Dermis microvascular lymphatic vessel endothelial cell (primary cell): ENCODE measurements at places on chromosomes 4 and X. TPM values are rescaled to one million over a fixed set of nuclear protein-coding genes. Genes with fewer than 3 reads are reported as not detected.

- peak; percentile 100 for DNase-seq
Measured at GRCh38 chr4:138910914-138911336, 104.7 kb upstream of the NOCT start.

DNA sequence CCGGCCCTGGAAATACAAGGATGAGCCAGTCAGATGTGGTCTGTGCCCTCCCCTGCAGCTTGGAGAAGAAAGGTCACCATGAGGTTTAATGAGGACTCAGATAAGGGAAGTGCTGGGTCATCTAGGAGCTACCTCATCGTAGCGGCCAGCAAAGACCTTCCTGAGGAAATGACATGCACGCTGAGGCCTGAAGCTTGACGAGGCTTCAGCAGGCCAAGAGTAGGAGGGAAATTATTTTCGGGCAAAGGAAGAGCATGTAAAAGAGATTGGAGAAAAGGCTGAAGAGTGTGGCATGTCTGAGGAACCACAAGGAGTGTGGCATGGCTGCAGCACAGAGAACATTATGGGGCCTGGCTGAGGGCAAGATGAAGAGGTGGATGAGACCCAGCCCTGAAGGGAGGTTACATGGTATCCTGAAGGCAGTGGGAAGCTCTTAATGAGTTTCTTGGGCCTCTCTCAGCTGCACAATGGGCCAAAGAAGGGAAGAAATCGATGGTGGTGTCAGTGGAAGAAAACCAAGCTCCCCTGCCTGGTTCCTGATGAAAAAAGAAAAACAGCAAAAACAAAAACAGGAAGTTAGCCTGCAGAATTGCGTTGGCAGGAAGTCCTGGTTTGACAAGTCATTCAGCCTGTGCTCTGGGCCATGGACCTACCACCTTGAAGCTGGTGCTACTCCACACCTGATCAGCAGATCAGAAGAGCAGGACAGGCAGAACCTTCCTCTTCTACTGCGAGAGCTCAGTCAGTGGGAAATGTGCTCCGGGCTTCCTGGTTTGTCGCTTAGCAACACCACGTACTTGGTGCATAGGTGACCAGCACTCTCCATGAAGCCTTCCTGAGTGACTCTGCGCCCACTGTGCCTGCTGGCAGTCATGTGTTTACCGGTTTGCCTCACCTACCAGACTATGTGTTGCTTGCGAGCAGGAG lies 134.5 kb upstream of the KLF3 start:
- peak; percentile 60 for DNase-seq

The VCX3A gene
- not detected in 2 replicates for total RNA-seq

The NAP1L5 gene
- 1.9 and 2.4 TPM in 2 replicates for total RNA-seq
